Activated naive CD8-positive, alpha-beta T cell treated with anti-CD3 and anti-CD28 coated beads, Interleukin-2, amount 10 ng/mL, durations not matched to agents 7 days and 5 days (primary cell): ENCODE measurements at places on chromosomes 3 and 15.

- H3K27me3 ChIP-seq, result peaks cover 76% of the 10 kb centered on the region
- peak overlapping the region; percentile 87 for H3K4me3 ChIP-seq
- H3K27ac ChIP-seq, result no peak overlapping the region
Observed at GRCh38 chr15:70762469-70763119, 764 bp downstream of the UACA start.

DNA sequence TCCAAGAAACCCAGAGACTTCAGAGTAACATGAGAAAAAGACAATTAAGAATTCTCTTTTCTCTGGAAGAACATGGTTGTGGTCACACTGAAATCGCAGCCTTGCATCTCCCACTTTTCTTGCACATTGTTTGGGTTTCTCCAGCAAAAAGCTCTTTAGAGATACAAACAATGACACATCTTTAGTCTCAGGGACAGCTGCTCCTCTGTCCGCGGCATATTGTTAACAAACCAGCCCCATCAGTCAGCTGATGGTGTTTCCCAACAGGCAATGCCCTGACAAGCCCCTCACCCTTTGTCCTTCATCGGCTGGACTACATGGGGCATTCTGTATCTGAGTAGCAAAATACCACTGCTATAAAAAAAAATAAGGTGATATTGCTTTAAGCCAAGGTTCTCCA lies 53.4 kb downstream of the UMPS start:
- no peak overlapping the region for H3K4me3 ChIP-seq
- H3K27me3 ChIP-seq, result peaks cover 5% of the 10 kb centered on the region
- peaks cover 6% of the 10 kb centered on the region for H3K4me1 ChIP-seq
- no peak for DNase-seq
- no peaks in the 10 kb centered on the region for H3K36me3 ChIP-seq

DNA sequence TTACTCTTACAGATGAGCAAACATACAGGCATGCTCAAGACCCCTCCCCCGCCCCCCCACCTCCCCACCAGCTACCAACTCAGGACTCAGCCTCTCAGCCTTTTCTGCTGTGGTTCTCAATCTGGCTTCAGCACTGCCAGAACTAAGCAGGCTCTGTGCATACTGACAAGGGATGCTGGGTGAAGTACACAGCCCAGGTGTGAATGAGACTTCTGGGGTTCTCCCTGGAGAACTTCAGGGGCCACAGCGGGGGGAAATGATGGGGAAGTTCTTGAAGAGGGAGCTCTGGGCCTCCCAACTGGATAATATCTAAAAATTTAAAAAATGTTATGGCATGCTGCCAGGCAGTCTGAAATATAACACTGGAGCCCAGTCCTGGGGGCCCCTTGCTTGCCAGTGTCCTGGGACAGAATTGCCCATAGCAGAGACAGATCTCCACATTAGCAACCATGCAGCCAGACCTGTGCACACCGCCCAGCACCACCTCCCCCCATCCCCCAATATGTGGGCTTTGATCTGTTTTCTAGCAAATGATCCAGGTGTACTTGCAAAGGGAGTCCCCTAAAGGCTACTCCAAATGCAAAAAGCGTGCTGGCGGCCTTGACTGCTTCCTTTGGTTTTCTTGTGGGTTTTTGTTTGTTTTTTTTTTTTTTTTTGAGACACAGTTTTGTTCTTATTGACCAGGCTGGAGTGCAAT lies 41.4 kb downstream of the PGPEP1L start:
- DNase-seq, result no peak
- H3K27ac ChIP-seq, result no peak overlapping the region
- H3K4me1 ChIP-seq, result no peaks in the 10 kb centered on the region
- peaks cover 18% of the 10 kb centered on the region for H3K36me3 ChIP-seq
- H3K27me3 ChIP-seq, result peaks cover under 1% of the 10 kb centered on the region

GRCh38 chr3:99006686-99007085 lies 105.2 kb upstream of the DCBLD2 start:
- no peaks in the 10 kb centered on the region for H3K4me1 ChIP-seq
- no peaks in the 10 kb centered on the region for H3K36me3 ChIP-seq
- H3K4me3 ChIP-seq, result no peak overlapping the region
- peaks cover 2% of the 10 kb centered on the region for H3K27me3 ChIP-seq
- no peak for DNase-seq

DNA sequence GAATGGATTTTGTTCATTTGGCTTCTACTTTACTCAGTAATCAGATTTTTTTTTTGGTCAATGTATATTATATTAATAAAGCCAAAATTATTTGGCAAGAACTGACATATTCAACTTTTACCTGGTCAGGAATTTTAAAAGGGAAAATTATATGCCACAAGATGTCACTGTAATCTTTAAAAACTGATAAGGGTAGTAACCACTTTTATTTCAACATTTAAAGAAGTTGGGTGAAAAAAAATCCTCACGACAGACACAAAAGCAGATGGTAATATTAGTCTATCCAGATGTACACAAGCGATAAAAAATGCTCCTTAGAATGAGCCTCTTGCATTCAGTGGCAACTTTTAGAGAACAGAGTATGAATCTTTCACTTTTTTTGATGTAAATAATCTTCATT lies 101.9 kb downstream of the SERPINI1 start:
- no peaks in the 10 kb centered on the region for H3K4me1 ChIP-seq
- H3K27ac ChIP-seq, result no peak overlapping the region
- DNase-seq, result no peak
- no peak overlapping the region for H3K4me3 ChIP-seq
